Psoas muscle (tissue), 8 donors: ENCODE measurements at places on chromosomes 11 and 22. TPM values are rescaled to one million over a fixed set of nuclear protein-coding genes. Genes with fewer than 3 reads are reported as not detected.

DNA sequence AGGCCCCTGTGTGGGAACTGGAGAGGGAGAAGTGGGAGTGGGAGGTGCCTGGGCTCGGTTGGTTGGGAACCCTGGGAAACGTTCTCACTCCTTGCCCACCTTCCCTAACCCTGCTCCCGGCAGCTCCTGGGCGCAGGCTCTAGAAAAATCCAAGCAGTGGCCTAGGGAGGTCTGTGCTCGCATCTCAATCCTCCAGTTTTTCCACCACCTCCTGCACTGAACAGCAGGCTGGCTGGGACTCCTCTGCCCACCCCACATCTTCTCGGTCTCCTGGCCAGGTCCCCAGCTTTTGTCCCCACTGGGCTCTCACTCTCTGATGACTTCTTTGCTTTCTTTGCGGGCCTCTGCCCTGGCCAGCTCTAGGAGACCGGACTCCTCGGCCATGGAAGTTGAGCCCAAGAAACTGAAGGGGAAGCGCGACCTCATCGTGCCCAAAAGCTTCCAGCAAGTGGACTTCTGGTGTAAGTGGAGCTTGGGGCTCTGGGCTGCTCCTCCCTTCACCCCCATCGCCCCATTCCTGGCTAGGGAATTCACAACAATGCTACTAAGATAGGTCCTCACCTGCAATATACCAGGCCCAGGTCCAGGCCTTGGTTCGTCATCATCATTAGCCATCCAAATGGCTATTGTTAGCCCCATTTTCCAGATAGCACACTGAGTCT lies 35.6 kb downstream of the PRDM11 start:
- no peak for DNase-seq

MMP13 gene
- not detected for polyA plus RNA-seq

DNA sequence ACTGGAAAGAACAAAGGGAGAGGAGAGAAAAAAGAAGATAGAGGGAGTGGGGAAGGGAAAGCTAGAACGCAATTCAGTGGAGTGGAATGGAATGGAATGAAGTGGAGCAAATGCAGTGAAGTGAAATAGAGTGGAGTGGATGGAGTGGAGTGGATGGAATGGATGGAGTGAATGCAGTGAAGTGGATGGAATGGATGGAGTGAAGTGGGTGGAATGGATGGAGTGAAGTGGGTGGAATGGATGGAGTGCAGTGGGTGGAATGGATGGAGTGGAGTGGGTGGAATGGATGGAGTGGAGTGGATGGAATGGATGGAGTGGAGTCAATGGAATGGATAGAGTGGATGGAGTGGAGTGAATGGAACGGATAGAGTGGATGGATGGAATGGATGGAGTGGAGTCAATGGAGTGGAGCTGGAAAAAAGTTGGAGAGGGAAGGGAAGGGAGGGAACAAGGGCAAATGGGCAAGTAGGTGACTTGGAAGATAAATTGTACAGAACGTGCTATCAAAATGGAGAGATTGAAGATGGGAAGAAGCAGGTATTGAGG lies 13.9 kb downstream of the IFITM10 start:
- DNase-seq = no peak

GRCh38 chr11:94111241-94111640 lies 17.4 kb upstream of the PANX1 start:
- no peak for DNase-seq

GRCh38 chr11:65366340-65366773 lies 11.8 kb downstream of the TIGD3 start:
- DNase-seq = no peak

GRCh38 chr11:534396-535209 lies 773 bp downstream of the HRAS start:
- peak; percentile 77 for DNase-seq
